ENCODE measurements at places on chromosomes 5 and 9.

DNA sequence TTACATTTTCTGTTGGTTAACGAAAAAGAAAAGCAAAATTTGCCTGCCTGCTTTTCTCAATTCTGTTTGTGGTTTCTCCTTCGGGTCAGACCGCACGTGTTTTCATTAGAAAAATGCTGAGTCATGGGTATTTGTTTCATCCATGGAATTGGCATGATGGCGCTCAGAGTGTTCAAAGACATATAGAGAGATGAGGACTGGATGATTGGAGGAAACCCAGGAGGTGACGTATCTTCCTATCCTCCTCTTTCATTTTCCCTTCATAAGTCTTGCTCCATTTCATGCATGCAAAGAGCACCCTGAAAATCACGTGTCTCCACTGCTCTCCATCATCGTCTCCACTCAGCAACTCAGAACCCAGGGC lies 353.8 kb upstream of the WWC1 start:
- no peak for DNase-seq

DNA sequence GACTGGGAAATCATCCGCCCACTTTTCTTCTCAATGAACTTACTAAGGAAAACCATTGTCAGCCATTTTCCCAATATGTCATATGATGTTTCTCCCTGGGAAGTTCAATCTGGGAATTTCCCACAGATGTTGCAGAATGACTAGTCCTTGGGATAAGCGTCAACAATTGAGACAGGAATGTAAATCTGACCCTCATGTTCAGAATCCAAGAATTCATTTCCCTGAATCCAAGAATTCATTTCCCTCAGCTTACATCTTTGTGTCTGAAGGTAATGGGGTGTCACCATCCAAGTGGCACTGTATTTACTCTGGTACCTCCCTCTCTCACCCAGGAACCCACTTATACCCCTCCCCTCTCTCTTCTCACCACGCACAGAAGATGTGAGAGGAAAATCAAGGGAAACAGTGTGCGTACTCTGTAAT lies 7.4 kb downstream of the KLF9 start:
- DNase-seq: no peak

- no peak for DNase-seq
Measured at GRCh38 chr9:107390778-107391177, 98.8 kb downstream of the KLF4 start.

DNA sequence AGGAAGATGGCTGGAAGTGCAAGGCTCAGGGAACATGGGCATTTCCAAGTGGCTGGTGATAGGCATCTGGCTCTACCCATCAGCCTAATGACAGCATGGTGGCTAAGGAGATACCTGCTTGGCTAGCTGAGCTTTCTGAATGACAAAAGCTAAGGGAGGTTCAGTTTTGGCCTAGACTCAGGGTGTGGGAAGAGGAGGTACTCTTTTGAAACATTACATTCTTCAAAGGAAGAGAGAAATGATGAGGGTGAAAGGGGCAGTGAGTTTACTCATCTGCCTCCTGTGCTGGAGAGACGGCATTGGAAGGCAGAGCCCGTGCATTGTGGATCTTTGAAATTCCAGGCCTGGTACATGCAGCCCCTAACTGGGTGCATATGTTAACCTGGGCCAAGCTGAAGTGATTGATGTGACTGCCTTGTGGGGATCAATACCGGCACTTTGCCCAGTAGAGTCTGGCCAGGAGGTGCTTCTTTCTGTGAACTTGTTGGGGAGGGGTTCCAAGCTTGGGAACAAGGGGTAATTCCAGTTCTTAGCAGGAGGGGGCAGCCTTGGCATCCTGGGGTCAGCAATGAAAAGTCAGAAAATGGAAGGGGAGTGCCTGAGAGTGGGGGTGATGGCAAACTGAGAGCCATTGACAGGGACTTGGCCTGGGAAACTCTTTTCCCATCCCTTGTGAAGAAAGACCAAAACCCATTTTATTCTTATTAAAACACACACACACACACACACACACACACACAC lies 108.6 kb downstream of the ACER2 start:
- DNase-seq: no peak

DNA sequence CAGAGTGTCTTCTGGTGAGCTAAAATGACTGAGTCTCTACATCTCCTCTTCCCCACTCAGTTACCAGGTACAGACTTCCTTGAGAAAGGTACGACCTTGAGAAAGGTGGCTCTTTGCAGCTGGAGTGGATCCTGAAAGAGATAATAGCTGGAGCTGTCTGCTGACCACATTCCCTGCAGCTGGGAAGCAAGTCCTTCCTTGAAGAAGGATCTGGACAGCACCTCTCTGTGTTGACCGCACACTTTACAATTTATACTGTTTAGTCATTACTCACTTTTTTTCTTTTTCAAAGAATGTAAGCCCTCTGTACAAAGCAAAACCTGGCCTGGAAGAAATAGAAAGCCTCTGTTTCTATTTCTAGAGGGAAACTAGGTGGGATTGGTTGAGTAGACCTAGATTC lies 148.8 kb downstream of the MACIR start:
- DNase-seq: no peak

DNA sequence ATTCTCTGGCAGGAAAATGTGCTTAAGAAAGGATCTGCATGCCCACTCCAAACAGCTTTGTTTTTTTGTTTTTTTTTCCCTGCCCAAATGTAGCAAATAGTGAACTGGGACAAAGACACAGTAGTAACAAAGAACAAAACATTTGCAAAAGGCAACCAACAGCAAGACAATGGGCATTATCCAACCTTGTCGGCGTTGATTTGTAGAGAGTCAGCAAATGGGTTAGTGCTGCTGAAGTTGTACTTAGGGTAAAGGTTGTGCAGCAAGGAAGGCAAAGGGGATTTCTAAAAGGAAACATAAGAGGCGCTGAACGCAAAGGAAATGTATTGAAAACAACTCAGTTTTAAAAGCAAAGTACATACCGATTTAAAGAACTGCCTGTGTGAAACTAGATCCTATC lies 136.2 kb downstream of the MPDZ start:
- no peak for DNase-seq
